ENCODE measurements at places on chromosomes 7 and 10.
A peak's percentile ranks its signal among the peaks of the same experiment; 100 is the strongest.

DNA sequence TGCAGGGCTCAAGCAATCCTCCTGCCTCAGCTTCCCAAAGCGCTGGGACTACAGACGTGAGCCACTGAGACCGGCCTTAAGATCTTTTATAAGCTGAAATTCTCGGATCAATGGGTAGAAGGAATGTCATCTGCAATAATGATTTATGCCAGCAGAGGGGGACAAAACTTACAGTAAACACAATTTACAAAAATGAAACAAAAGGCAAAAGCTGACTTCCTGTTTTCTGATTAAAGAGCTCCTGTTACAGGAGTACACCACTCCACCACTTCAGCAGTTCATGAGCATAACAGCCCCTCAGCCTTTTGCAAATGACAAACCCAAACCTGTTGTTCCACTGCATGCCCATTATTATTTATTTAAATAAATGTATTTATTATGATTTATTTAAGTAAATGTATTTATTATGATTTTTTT, 88.5 kb upstream of the ATP6V0A4 start:
- DNase-seq, result peak; percentile 40

GRCh38 chr10:14906765-14907164, 28.1 kb downstream of the SUV39H2 start:
- DNase-seq, result no peak

- DNase-seq, result no peak
These were observed 63.6 kb upstream of the EFCAB10 start for GRCh38 chr7:105644937-105645336.

DNA sequence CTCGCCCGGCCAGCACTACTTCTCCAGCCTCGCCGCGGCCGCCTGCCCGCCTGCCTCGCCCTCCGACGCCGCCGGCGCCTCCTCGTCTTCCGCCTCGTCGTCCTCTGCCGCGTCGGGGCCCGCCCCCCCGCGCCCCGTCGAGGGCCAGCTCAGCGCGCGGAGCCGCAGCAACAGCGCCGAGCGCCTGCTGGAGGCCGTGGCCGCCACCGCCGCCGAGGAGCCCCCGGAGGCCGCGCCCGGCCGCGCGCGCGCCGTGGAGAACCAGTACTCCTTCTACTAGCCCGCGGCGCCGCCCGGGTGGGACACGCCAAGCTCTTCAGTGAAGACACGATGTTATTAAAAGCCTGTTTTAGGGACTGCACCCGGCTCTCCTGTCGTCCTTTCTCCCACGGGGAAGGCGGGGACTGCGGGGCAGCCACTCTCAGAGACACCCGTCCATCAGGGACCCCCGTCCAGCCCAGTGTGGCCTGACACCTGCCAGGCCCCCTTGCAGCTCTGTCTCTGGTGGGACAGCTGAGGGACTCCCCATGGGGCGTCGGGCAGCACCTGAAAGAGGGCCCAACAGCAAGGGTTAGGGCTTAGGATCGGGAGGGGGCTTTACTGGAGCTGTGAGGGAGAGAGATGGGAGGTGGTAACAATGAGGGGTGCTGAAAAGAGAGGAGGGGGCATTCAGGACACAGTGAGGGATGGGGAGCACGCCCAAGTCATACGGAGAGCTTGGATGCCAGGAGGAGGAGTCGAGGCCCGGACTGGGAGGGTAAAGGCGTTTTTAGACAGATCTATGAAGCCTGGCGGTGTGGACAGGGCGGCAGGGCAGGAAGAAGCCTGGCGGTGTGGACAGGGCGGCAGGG, 34.7 kb downstream of the SPDYE6 start:
- no peak for DNase-seq

DNA sequence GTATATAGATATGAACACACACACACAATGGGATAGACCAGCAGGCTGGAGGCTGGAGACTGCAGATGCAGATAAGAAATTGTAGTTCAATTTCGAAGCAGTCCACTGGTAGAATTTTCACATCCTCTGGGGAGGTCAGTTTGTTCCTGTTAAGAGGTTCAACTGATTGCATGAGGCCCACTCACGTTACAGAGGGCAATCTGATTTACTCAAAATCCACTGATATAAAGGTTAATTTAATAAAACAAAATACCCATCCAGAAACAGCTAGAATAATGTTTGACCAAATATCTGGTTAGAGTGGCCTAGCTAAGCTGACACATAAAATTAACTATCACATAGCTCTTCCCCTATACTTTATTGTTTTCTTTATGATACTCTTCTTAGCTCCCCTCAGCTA, 162.9 kb upstream of the SMIM30 start:
- DNase-seq, result no peak

- DNase-seq, result no peak
These were observed 224.6 kb downstream of the TNS3 start for GRCh38 chr7:47357361-47357760.

DNA sequence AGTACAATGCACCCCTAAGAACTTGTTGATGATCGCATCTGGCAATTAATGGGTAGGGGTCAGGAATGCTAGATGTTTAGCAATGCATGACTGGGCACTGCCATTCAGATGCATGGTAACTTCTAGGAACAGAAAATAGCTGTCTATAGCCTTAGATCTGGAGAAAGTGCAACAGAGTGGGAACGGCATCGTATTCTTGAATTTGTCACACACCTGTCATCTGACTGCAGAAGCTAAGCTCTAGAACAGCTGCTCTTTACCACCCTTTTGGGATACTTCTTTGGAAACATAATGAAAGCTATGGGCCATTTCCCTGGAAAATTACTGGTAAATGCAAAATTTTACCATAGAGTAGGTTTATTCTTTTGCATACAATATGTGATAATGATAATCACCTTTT, 118.1 kb downstream of the SLC25A13 start:
- DNase-seq, result no peak

GRCh38 chr7:2691011-2691707, 3.2 kb downstream of the AMZ1 start:
- no peak for DNase-seq

GRCh38 chr7:151376218-151376902, 33.5 kb downstream of the WDR86 start:
- no peak for DNase-seq

- no peak for DNase-seq
These were observed 28.3 kb downstream of the STMP1 start for GRCh38 chr7:135690566-135690965.

GRCh38 chr7:4744391-4745264, 30.8 kb upstream of the AP5Z1 start:
- peak; percentile 61 for DNase-seq

- DNase-seq, result no peak
These were observed at the start of gene KCNMA1 for GRCh38 chr10:77637532-77638320. TSS of gene KCNMA1 (minus strand) at chr10:77637808.

DNA sequence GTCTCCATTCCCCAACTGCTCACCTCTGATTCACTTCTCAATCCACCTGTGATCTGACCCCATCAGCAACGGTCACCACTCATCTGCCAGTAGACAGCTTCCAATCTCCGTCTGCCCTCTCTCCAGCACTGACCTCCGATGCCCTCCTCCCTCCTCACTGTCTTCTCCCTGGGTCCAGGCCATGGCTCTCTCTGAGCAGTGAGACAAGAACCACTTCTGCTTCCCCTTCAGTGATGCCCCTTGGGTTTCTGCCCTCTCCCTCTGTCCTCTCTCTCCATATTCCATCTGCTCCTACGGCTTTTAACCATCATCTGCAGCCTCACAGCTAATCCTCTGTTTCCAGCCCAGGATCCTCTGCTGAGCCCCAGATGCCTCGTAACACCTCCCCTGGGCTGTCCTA, 55.5 kb upstream of the OPALIN start:
- DNase-seq, result no peak

GRCh38 chr7:45408409-45408737, 165.8 kb upstream of the ADCY1 start:
- no peak for DNase-seq

DNA sequence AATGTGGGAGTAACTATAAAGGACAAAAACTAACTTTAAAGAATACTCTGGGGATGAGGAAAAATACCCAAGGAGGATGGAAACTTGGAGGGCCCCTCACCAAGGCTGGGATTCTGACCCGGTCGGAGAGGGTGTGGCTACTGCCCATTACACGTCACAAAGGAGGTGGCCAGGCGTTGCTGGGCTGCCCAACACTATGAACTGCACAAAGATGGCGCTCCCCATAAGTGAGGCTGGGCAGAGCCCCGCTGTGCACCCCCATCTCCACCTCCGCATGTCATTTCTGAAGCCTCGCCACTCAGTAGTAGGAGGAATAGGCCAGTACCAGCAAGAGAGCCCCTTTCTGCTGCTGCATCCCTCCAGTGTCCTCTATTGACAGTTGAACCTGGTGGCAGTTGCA, 290.1 kb upstream of the ZNF32 start:
- no peak for DNase-seq

GRCh38 chr7:21636694-21637093, 93.9 kb downstream of the DNAH11 start:
- DNase-seq, result no peak

GRCh38 chr7:114432061-114432460, 17.4 kb downstream of the FOXP2 start:
- no peak for DNase-seq

- DNase-seq, result no peak
These were observed 119.5 kb downstream of the SPDYE5 start for GRCh38 chr7:75611557-75612178.

GRCh38 chr10:42574336-42574735, 64.0 kb downstream of the ZNF33B start:
- DNase-seq, result no peak

DNA sequence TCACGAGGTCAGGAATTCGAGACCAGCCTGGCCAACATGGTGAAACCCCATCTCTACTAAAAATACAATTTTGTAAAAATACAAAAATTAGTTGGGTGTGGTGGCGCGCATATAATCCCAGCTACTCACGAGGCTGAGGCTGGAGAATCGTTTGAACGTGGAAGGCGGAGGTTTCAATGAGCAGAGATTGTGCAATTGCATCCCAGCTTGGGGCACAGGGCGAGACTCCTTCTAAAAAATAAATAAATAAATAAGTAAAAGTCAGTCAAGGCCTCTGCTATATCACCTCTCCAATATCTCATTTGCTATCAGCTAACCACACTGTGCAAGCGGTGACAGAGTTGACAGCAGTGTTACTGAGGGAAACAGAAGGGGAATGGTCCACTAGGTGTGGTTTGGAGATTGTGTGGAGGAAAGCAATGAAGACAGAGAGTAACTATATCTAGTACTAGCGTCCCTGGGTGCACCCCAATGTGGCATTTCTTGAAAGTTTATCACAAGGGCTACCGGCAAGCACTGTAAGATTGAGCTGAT, 20.9 kb upstream of the NFE2L3 start:
- DNase-seq, result no peak

GRCh38 chr10:100878291-100878910, 34.4 kb upstream of the SLF2 start:
- peak; percentile 35 for DNase-seq

- DNase-seq, result no peak
These were observed 7.0 kb upstream of the RPEL1 start for GRCh38 chr10:103238506-103239252.

DNA sequence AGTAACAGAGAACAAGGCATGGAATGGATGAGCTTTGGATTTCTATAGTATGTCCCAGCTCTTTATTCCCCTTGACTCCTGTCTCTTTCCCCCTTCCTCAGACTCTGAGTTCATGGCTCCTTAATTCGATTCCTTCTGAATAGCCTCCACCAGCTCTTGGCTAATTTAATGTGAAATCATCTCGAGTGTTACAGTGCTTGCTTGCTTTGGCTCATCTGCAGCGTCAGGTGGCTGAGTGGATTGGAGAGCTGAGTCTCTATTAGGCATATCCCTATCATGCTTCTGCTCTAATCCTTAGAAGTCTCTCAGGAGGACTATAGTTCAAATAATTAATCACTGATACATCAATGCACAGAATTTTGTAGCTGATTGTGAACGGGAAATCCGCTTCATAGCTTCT, 134.6 kb downstream of the LRRC4 start:
- no peak for DNase-seq
